ENCODE measurements at places on chromosomes 4 and X.
A peak's percentile ranks its signal among the peaks of the same experiment; 100 is the strongest.

DNA sequence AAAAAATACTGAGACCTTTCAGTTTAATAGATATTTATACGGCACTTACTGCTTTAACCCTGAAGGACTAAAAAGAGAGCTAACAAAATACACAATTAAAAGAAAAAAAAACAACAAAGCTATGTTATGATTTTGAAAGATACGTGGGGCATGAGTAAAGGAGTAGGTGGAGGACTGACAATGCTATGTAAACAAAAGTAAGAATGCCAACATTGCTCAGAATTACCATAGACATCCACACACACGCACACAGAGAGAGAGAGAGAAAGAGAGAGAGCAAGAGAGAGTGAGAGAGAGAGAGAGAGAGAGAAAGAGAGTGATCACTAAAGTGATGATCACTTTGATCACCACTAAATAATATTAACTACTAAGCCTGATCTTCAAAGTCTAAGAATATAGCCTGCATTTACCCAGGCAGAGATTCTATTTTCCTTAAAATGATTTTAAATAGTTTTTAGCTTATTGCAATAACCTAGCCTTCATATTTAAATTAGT is 313.9 kb upstream of the SPANXN4 start:
- no peak for DNase-seq

GRCh38 chr4:20026456-20026855 is 225.2 kb upstream of the SLIT2 start:
- DNase-seq = peak; percentile 14

- peak; percentile 53 for DNase-seq
Observed at GRCh38 chrX:10922159-10922558, 189.0 kb upstream of the HCCS start.

- no peak for DNase-seq
Observed at GRCh38 chr4:139282065-139282720, 2.2 kb upstream of the MGARP start.

DNA sequence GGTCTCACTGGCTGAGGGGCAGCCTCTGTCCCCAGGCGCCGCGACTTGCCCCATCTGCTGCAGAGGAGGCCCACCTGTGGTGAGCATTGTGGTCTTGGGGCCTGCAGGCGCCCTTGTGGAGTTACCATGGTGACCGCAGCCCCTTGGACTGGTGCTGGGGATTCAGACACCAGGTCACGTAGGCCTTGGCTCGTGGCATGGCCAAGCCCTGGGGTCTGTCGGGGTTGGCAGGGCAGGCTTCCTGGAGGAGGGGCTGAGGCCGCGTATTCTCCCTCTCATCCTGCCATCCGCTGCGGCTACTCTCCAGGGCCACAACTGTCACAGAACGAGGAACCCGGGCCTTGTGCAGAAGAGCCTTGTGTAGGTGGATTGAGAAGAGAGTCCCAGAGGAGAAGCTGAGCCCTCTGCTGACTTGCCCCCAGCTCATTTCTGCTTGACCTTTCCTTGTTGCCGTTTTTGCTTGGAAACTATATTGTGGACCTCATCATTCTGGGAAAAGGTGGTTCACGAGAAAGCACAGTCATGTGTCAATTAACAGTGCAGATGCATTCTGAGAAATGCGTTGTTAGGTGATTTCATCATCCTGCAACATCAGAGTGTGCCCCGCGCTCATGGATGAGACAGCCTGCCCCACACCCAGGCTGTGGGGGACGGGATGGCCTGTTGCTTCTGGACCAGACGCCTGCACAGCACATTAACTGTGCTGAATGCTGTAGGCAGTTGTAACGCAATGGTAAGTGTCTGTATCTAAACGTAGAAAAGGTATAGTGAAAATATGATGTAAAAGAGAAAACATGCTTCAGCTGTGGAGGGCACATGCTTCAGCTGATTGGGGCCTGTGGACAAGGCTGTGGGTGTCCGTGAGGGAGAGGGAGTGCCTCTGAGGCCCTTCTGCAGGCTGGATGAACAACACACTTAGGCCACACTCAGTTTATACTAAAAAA is 38.5 kb downstream of the TRMT44 start:
- no peak for DNase-seq

All from BJ (cell line).